ENCODE measurements at places on chromosomes 7 and 10.

DNA sequence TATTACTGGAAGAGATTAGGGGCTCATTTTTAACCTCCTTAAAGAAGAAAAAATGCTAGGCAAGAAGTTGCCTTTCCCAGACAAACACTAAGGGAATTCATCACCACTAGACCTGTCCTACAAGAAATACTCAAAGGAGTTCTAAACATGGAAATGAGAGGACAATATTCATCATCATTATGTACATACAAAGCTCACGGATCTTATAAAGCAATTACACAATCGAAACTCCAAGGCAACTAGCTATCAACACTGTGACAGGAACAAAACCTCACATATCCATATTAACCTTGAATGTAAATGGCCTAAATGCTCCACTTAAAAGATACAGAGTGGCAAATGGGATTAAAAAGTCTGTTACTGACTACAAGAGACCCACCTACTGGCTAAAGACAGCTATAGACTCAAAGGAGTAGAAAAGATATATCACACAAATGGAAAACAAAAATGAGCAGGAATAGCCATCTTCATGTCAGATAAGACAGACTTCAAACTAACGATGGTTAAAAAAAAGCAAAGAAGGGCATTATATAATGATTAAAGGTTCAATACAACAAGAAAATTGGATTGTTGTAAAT, 246.6 kb downstream of the ADRA2A start:
- DNase-seq: no peak

DNA sequence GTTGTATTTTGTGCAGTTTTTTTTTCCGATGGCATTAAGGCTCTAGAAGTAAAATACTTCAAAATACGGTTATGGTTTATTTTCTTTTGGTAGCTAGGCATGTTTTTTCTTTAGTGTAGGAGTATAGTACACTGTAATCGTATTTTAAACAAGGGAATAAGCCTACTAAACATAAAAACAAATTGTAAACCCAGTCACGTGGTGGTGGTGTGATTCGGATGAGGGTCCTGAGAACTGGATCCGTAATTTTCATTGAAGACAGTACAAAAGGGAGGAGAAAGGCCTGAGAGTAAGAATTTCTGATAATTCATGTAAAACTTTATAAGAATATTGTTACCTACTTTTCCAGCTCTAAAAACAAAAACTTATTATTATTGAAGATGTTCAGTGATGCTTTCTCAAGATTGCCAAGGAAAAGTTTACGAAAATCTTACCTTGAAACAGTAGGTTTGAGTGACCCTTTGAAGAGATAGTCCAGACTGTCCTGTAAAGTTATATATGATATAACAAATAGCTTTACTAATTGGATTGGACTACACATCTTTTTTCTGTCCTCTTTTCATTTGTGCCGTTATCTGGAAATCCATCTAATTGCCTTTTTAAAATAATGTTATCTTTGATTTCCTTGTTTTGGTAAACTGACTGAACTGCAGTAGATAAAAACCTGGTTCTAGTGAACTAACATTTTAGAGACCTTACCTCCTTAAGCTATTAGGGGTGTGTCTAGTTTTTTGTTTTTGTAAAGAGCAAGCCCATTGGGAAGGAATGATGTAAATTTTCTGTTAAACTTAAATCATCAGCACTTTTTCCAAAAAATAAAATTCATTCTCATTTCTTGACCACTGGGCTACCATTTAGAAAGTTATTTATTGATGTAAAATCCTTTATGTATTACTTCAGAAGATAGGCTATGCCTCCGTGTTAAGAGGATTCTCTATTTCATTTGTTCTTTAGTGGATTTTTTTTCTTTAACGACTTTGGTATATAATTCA, 1.0 kb upstream of the PBLD start:
- DNase-seq: no peak

DNA sequence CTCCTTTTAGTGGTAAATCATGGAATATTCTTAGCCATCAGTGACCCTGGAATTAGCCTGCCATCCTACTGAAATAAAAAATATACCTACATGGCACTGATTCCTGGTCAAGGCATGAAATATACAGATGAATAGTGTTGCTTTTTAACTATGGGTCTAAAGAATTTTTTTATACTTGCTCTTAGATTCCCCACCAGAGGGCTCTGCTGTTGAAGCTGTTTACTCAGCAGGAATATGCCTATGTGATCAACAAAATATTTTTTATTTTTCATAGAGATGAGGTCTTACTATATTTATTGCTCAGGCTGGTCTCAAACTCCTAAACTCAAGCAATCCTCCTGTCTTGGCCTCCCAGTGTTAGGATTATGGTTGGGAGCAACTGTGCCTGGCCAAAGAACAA, 13.5 kb downstream of the ZC3HC1 start:
- no peak for DNase-seq

DNA sequence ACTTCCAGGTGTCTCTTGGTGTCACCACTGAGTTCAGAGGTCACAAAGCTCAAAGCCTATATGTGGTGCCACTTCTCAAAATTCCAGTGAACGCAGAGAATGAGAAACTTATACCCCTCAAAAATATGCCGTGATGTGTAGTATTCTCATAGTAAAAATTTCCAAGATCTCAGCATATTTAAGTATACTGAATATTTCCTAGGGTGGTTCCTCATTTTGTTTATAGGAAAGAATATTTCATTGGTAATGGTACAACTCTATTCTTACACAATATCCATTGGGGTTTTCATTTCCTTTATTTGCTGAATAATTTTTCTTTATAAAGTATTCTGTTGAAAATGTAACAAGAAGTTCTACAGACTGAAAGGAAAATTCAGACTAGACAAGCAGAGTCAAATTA, 58.9 kb upstream of the ADO start:
- DNase-seq: no peak

GRCh38 chr10:118682533-118682932, 72.2 kb downstream of the CACUL1 start:
- no peak for DNase-seq

DNA sequence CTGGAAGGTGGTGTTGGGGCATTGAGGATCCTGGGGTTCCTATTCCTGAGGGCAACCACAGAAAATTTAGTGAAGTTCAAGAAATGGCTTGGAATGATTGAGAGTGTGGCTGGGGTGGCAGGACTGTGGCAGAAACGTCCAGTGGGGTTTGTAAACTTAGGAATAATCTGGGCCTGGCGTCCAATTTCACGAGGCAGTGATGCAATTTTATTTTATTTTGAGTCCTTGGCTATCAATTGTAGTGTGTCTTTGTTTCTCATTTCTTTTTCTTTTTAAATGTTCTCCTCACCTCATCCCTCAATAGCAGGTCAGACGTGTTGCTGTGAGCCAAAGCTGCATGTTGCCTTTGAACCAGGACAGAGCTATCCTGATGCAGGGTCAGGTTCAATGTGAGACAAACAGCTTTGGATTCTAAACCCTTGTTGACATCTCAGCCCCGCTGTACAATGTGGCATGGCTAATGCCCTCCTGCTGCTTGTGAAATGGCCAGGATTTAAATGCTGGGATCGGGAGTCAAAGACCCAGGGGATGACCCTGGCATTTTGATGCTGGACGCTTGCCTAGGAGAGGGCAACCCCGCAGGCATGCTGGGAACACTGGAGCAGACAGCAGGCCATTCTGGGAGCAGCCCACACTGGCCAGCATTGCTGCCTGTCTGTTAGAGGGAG, 64.8 kb downstream of the RBM20 start:
- DNase-seq: peak; percentile 74

GRCh38 chr10:70191161-70191971, 21.1 kb upstream of the SAR1A start:
- DNase-seq: no peak

- no peak for DNase-seq
Observed at GRCh38 chr10:121540732-121541395, 57.4 kb downstream of the FGFR2 start.

DNA sequence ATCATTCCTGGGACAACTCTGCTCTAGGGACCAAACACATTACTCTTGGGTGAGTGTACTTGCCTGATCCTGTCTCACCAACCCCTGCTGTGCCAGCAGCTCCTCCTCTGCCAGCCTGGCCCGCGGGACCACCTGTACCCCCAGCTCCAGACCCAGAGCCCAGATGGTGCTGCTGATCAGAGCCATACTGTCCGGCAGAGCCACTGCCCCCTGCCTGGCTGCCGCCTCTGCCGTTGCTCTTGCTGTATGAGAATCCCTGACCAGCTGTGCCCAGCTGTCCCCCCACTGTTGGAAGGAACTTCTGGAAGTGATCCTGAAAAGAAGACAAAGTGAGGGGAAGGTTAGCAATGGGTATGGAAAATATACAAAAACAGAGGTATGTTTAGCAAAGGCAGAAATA, 6.9 kb downstream of the MYOZ1 start:
- no peak for DNase-seq

- DNase-seq: peak; percentile 85
Observed at GRCh38 chr10:97497572-97498075, 598 bp downstream of the MMS19 start.

DNA sequence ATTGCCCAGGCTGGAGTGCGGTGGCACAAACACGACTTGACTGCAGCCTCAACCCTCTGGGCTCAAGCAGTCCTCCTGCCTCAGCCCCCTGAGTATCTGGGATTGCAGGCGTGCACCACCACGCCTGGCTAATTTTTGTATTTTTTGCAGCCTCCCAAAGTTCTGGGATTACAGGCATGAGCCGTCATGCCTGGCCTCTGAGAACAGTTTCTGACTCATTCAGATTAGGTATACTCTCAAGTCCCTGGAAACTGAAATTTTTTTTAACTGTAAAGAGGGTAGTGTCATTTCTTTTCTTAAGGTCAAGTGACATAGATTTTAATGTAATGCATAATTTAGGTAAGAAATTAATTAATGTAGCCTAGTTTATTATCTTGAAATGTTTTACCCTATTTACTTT, 104.7 kb downstream of the SEPTIN7 start:
- no peak for DNase-seq

DNA sequence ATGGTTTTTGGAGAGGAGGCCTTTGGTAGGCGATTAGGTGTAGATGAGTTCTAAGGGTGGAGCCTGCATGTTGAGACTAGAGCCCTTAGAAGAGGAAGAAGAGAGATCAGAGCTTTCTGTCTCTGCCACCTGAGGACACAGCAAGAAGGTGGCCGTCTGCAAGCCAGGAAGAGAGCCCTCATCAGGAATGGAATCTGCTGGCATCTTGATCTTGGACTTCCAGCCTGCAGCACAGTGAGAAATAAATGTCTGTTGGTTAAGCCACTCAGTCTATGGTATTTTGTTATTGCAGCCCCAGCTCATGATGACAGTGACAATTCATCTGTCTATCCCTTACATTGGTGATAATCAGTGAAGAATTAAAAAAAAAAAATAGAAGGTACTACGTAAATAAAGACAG, 335.2 kb downstream of the PRPF18 start:
- DNase-seq: no peak

DNA sequence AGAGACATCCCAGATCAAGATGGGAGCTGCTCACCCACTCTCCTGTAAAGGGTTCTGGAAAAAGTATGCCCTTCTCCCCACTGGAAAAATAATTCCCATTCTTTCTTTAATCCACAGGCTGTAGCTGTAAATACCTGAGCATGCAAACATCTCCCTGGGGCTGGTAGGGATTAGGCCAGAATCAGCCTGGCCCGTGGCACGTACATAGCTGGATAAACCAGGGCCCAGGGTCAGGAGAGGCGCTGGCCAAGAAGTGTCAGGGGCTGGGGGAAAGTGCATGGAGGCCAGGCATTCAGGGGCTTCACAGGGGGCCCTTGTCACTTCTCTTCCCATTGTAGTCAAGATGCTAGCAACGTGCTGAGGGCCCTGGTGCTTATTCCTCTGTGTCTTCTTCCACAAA, 30.7 kb upstream of the AQP1 start:
- DNase-seq: no peak

GRCh38 chr10:78763651-78764395, 304.9 kb upstream of the ZMIZ1 start:
- no peak for DNase-seq

- no peak for DNase-seq
Observed at GRCh38 chr7:26005683-26006410, 146.2 kb upstream of the NFE2L3 start.

- no peak for DNase-seq
Observed at GRCh38 chr7:100137851-100138760, 10.6 kb upstream of the LAMTOR4 start.

DNA sequence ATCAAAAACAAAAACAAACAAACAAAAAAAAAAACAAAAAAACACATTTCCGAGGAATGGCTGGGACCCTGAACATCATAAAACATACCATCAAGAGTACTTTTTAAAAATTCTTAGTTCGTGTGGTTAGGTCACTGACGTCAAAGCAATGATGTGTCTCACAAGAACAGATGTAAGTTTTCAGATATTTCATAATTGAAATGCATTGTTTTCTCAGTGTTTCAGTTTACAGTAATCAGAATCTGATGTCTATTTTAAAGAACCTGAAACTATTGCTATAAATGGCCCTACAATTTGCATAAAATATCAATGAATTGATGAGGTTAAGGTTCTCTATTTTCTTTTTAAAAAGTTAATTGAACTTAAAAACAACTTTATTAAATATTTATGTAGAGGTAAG, 103.7 kb upstream of the HGF start:
- DNase-seq: no peak

DNA sequence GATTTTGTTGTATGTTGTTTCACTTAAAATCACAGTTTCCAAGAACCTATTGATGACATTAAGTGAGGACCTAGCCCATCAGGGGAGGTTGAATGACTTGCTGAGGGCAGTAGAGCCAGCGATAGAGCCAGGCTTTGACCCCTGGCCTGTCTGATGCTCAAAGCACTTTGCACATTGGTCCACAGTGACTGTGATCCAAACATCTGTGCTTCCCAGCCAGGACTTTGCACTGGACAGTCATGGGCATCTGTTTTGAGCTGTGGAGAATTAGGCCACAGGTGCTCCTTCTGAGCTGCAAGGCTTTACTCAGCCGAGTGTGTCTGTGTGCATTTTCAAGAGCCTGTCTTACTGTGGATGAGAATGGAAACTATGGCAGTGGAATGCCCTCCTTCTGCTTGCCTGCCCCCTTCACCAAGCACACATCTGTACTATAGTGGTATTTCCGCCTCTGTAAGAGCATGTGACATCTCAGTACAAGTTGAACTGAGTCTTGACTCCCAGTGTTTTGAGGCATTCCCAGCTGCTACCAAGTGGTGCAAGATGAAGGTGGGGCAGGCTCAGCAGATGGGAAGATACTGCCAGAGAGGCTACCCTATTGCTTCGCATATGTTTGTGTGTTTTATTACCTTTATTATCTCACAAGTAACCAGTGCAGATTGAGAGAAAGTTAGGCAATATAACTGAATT, 72.7 kb upstream of the AOAH start:
- no peak for DNase-seq

DNA sequence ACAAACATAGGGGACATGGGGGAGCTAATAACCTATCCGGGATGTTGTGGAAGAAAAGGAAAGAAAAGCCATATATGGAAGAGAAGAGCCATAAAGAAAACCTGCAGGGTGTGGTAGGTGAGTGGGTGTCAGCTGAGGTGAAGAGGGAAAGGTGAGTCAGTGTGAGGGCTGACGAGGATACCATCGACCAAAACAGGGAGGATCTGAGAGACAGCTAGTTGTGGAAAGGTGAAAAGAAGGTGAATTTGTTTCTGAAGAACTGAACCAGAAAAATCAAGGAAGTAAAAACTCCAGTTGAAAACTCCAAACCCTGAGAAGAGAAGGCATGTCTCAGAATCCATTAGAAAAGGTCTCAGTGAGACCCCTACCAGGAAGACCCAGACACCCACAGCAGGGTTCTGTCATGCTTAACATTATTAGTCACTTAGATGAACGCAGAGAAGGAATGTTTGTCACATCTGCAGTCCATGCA, 4.1 kb downstream of the BLNK start:
- no peak for DNase-seq

Data from adrenal gland (tissue), 19 donors.